H9 (cell line): ENCODE measurements at places on chromosomes 2 and 18.

GRCh38 chr2:27701676-27702075 lies 38.0 kb downstream of the SLC4A1AP start:
- no peak for DNase-seq

- no peak for DNase-seq
These were observed 80.2 kb upstream of the GCFC2 start for GRCh38 chr2:75790814-75791467.

- DNase-seq, result no peak
These were observed 12.7 kb upstream of the IL18R1 start for GRCh38 chr2:102342888-102343287.

DNA sequence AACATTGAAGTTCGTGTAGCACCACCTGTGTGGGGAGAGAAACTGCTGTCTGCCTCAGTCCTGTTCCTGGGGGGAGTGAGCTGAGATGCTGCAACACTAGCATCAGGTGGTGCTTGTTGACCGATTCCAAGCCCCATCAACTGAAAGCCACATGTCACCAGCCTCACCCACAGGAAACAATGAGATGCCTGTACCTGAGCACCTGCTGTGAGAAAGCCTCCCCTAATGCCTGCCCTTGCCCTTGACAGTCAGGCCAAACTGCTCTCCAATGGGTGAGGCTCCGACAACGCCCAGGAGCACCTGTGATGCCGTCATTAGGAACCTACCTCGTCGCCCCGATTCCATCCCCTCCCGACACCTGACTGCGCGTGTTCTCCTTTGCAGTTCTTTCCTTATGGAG lies 104.6 kb downstream of the SMC6 start:
- DNase-seq, result no peak

DNA sequence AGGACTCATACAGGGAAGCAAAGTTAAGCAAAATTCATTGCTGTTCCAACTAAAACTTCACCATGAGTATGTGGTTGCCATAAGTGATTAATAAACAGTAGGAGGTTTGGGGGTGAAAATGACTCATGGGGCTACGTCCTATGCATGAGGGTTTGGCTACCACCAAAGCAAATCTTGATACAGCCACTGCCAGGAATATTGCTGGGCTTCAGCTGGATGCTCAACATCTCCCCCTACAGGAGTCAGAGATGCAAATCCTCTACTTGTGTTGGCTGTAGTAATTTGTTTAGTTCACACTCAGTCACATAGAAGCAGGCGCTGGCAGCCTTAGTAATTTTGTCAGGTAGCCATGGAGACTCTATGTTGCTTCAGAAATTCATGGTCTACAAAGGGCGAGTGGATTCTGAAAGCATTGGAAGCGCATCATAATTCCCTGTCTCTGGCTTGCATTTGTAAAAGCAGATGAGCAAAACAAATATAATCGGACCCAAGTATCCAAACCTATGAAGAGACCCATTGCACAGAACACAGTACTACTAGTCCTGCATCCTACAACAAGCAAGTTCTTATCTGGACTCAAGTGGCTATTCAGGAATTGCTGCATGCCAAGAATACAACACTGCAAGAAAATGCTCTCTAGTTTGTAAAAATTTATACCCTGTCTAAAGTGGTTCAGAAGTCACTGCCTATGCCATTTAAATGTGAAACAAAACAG lies 76.0 kb downstream of the CD28 start:
- peak; percentile 61 for DNase-seq

GRCh38 chr2:179272406-179273192 lies 8.0 kb upstream of the SESTD1 start:
- no peak for DNase-seq

- DNase-seq, result no peak
These were observed 22.3 kb downstream of the INO80D start for GRCh38 chr2:206063635-206064034.

DNA sequence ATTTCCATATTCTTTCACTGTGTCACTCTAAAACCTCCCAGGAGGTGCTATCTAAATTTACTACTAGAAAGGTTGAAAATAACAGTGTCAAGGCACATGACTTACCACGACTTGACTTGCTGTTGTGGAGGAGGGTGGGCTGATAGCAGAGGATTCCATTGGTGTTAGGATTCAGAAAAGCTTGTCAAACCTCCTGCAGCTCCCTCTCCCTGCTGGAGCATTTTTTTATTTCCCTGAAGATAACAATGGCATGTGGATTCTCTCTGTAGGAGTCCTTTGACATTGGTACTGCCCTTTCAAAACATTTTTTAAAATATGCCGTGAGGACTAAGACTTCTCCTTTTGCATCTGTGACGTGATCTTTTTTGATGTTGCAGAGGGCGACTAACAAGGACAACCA lies 696.9 kb upstream of the GYPC start:
- DNase-seq, result peak; percentile 39

GRCh38 chr2:209532321-209532720 lies 108.5 kb downstream of the MAP2 start:
- no peak for DNase-seq

DNA sequence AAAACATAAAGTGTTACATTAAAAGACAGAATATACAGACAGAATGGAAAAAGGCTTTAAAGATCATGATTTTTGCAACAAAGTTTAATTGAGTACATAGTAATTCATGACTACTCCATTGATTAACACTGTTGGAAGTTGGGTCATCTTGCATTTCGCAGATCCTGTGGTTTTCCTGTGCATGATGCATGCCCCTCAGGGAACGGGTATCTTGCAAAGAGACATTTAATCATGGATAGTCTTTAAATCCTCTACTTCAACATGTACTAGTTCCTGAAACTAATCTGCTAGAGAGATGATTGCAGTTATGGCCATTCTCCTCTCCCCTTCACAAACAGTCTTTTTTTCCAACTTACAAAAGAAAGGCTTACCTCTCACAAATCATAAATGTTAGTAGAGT lies 155.6 kb upstream of the DSEL start:
- DNase-seq, result no peak

GRCh38 chr2:188481474-188481873 lies 189.8 kb downstream of the GULP1 start:
- DNase-seq, result no peak
